Spinal cord (tissue), 10 donors: ENCODE measurements at places on chromosomes 4 and X. TPM values are rescaled to one million over a fixed set of nuclear protein-coding genes. Genes with fewer than 3 reads are reported as not detected.

The GYPA gene
- total RNA-seq, result 9.9 TPM

The FGFBP2 gene
- total RNA-seq, result 0.94 TPM

The DCAF12L2 gene
- total RNA-seq, result 5.9 TPM

The STARD8 gene
- 9.3 TPM for total RNA-seq

The KIAA1210 gene
- 0.69 TPM for total RNA-seq

The ITGB1BP2 gene
- 0.99 TPM for total RNA-seq

The NKX3-2 gene
- total RNA-seq, result 0.20 TPM

The PROM1 gene
- total RNA-seq, result 48.6 TPM

The DCHS2 gene
- 15.5 TPM for total RNA-seq

The AMBN gene
- not detected for total RNA-seq

The TMPRSS11D gene
- not detected for total RNA-seq

GRCh38 chrX:11103751-11104150 is 7.4 kb upstream of the HCCS start:
- no peaks in the 10 kb centered on the region for H3K4me1 ChIP-seq
- H3K36me3 ChIP-seq, result no peaks in the 10 kb centered on the region
- DNase-seq, result no peak
- no peak overlapping the region for H3K4me3 ChIP-seq
- H3K27me3 ChIP-seq, result no peaks in the 10 kb centered on the region
- no peak overlapping the region for H3K27ac ChIP-seq

GRCh38 chrX:106177106-106177981 is 9.2 kb downstream of the PWWP3B start:
- peaks cover 5% of the 10 kb centered on the region for H3K27me3 ChIP-seq
- H3K27ac ChIP-seq, result no peak overlapping the region
- H3K4me1 ChIP-seq, result no peaks in the 10 kb centered on the region
- peak; percentile 86 for DNase-seq
- no peaks in the 10 kb centered on the region for H3K36me3 ChIP-seq

GRCh38 chr4:10442976-10443375 is 14.2 kb downstream of the ZNF518B start:
- H3K27me3 ChIP-seq, result no peaks in the 10 kb centered on the region
- no peak for DNase-seq
- no peaks in the 10 kb centered on the region for H3K4me1 ChIP-seq
- peaks cover 22% of the 10 kb centered on the region for H3K36me3 ChIP-seq
- no peak overlapping the region for H3K4me3 ChIP-seq

DNA sequence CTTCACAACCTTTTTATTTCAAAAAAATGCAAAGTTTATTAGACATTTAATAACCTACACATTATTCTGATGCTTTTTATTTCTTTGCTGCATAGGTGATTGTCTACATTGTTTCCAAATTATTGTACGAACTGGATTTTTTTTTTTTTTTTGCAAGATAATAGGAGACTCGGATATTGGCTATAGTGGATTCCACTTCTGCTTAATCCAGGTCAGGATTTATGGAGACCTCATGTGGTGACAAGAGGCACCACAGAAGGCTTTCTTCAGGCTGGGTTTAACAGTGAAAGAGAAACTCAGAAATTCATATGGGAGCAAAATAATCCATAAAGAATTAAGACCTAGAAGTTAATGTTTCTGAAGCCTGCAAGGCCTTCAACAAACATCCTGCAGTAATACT is 2.4 kb upstream of the SLIT2 start:
- H3K4me1 ChIP-seq, result peaks cover 27% of the 10 kb centered on the region
- peak; percentile 78 for DNase-seq
- no peak overlapping the region for H3K4me3 ChIP-seq
- H3K36me3 ChIP-seq, result no peaks in the 10 kb centered on the region
- no peak overlapping the region for H3K27ac ChIP-seq

- peak overlapping the region; percentile 71 for H3K27ac ChIP-seq
- no peak for DNase-seq
- no peaks in the 10 kb centered on the region for H3K36me3 ChIP-seq
- peaks cover 8% of the 10 kb centered on the region for H3K4me1 ChIP-seq
- peak overlapping the region; percentile 39 for H3K4me3 ChIP-seq
These were observed 1.6 kb downstream of the TRPC3 start for GRCh38 chr4:121950212-121950679.

DNA sequence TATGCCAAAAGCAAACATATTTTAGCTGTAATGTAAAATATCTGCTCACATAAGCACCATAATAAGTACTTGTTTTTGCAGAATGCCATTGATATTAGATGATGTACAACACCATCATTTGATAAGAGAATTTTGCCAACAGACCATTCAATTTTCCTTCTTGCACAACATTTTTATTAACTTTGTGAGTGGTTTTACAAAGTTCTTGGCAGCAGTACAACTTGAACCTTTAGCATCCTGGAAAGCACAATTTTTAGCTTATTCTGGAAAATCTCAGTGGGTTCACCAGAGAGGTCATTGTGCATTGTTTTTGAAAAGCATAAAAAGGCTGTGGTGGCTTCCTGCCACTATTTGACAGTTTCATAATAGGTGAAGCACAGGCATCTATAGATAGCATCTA is 26.4 kb upstream of the REPS2 start:
- no peak overlapping the region for H3K27ac ChIP-seq
- H3K4me1 ChIP-seq, result no peaks in the 10 kb centered on the region
- H3K36me3 ChIP-seq, result no peaks in the 10 kb centered on the region
- H3K4me3 ChIP-seq, result no peak overlapping the region
- no peak for DNase-seq
- H3K27me3 ChIP-seq, result peaks cover 23% of the 10 kb centered on the region

DNA sequence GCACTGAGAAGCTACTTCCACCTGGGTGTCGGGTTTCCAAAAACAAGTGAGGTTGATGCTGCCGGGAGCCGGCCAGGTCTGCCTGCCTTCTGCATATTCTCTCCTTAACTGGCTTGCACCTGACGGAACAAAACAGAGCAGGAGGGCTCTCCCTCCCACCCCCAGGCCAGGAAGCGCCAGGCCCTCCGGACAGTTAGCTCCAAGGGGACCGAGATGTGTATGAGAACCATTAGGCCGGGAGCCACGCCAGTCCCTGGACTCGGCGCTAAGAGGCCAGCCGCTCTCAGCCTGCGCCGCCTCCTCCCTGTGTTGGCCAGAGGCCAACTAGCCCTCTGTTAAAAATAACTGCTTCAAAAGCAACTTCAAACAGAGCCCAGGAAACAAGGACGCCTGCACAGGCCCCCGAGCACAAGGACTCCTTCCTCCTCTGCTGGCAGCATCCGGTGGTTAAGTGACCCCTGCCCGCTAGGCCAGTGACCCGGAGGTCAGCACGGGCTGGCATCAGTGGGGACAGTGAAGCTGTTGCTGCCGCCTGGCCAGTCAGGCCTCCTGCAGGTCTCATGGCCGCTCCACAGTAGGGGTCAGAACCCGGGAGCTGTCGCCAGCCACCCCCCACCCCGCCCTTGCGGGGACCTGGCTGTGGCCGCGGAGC is 107.9 kb downstream of the ABLIM2 start:
- no peak overlapping the region for H3K4me3 ChIP-seq
- H3K27ac ChIP-seq, result peak overlapping the region; percentile 57
- peaks cover 51% of the 10 kb centered on the region for H3K4me1 ChIP-seq
- H3K27me3 ChIP-seq, result peaks cover 4% of the 10 kb centered on the region

DNA sequence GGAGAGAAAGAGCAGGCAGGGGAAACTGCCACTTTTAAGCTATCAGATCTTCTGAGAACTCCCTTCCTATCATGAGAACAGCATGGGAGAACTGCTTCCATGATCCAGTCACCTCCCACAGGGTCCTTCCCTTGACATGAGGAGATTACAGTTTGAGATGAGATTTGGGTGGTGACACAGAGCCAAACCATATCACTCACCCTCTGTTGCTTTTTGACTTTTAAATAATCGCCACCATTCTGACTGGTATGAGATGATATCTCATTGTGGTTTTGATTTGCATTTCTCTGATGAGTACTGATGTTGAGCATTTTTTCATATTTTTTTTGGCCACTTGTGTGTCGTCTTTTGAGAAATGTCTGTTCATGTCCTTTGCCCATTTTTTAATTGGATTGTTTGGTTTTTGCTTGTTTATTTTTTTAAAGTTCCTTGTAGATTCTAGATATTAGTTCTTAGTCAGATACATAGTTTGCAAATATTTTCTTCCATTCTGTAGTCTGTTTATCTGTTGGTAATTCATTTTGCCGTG is 6.5 kb upstream of the PAQR3 start:
- no peak for DNase-seq
- H3K27me3 ChIP-seq, result no peaks in the 10 kb centered on the region
- H3K4me1 ChIP-seq, result no peaks in the 10 kb centered on the region
- H3K36me3 ChIP-seq, result no peaks in the 10 kb centered on the region
- H3K4me3 ChIP-seq, result no peak overlapping the region

DNA sequence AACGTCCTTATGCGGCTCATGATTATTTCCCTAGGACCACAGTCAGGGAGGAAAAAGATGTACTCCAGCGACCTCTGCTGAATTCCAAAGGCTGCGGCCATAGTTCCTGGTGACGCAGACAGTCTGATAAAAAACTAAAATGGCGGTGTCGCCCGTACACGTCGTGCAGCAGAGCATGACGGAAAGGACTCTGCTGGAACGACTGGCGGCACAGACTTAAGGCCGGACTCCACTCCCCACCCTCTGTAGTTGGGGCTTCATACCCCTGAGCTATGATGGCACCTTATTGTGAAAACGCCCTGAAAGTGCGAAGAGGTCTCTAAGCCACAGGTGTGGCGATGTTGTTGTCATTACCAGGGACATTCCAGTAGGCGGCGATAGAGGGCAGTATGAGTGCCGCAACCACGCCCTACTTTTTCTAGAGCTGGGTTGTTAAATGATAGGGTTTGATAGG is 90.0 kb upstream of the EDA2R start:
- H3K27ac ChIP-seq, result no peak overlapping the region
- H3K4me1 ChIP-seq, result no peaks in the 10 kb centered on the region
- DNase-seq, result peak; percentile 60
- no peak overlapping the region for H3K4me3 ChIP-seq
- H3K27me3 ChIP-seq, result no peaks in the 10 kb centered on the region
- no peaks in the 10 kb centered on the region for H3K36me3 ChIP-seq

GRCh38 chrX:49972328-49972860 is 50.0 kb downstream of the CLCN5 start:
- no peak overlapping the region for H3K27ac ChIP-seq
- H3K4me3 ChIP-seq, result no peak overlapping the region
- H3K36me3 ChIP-seq, result no peaks in the 10 kb centered on the region
- no peak for DNase-seq
- H3K27me3 ChIP-seq, result no peaks in the 10 kb centered on the region
- H3K4me1 ChIP-seq, result no peaks in the 10 kb centered on the region

GRCh38 chr4:64940698-64941097 is 531.4 kb upstream of the TECRL start:
- H3K27me3 ChIP-seq, result no peaks in the 10 kb centered on the region
- H3K4me3 ChIP-seq, result no peak overlapping the region
- no peak overlapping the region for H3K27ac ChIP-seq
- H3K4me1 ChIP-seq, result no peaks in the 10 kb centered on the region

GRCh38 chr4:123485601-123486000 is 89.0 kb downstream of the SPRY1 start:
- H3K4me1 ChIP-seq, result no peaks in the 10 kb centered on the region
- H3K27me3 ChIP-seq, result no peaks in the 10 kb centered on the region
- H3K36me3 ChIP-seq, result no peaks in the 10 kb centered on the region
- H3K4me3 ChIP-seq, result no peak overlapping the region
- DNase-seq, result no peak

GRCh38 chr4:18214411-18215055 is 193.0 kb upstream of the LCORL start:
- H3K27me3 ChIP-seq, result no peaks in the 10 kb centered on the region
- H3K4me3 ChIP-seq, result no peak overlapping the region
- H3K36me3 ChIP-seq, result no peaks in the 10 kb centered on the region
- no peak for DNase-seq
- H3K4me1 ChIP-seq, result no peaks in the 10 kb centered on the region
- no peak overlapping the region for H3K27ac ChIP-seq

DNA sequence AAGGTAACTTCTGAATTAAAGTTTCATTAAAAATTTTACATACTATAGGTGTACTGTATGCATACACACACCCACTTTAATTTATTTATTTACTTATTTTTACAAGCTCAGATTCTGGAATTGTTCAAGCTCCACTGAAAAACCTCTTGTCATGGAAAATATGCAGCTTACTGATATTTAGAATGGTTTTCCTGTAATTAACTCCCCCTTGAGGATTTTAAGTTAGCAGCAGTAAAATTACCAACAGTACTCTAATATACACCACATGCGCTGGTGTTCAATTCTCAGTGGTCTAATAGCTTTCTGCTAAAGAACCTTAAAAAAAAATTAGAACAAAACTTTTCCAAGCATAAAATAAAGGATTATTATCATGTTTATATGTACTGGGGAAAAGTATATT is 12.0 kb downstream of the MAB21L2 start:
- no peaks in the 10 kb centered on the region for H3K27me3 ChIP-seq
- no peak for DNase-seq
- H3K27ac ChIP-seq, result no peak overlapping the region
- no peaks in the 10 kb centered on the region for H3K4me1 ChIP-seq
- no peaks in the 10 kb centered on the region for H3K36me3 ChIP-seq

DNA sequence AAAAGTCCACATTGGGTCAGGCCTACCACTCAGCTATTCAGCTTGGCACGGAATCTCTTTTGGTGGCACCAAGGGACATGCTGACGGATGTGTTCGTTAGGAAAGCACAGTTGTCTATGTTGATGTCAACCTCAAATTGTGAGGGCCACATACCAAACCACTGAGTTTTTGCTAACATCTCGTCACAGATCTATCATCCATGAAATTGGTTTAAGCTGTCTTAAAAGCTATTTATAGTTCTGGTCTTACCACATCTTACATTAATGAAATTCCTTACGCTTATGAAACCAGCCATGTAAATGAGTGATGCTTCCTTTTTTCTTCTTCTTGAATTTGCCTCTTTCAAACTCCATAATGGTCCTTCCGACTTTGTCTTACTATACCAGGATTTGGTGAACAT is 101.5 kb downstream of the MGST2 start:
- H3K27me3 ChIP-seq, result no peaks in the 10 kb centered on the region
- H3K27ac ChIP-seq, result no peak overlapping the region
- peaks cover 12% of the 10 kb centered on the region for H3K4me1 ChIP-seq
- DNase-seq, result no peak

- H3K27ac ChIP-seq, result peak within 1 kb of the TSS; percentile 40
- peak within 1 kb of the TSS; percentile 14 for H3K4me3 ChIP-seq
- no peaks in the 10 kb centered on the region for H3K36me3 ChIP-seq
- no peaks in the 10 kb centered on the region for H3K27me3 ChIP-seq
- H3K4me1 ChIP-seq, result no peaks in the 10 kb centered on the region
These were observed at the start of gene ALPK1 for GRCh38 chr4:112296949-112297880. Gene ALPK1, plus strand, starts transcription at chr4:112297369.

- H3K27ac ChIP-seq, result no peak overlapping the region
- no peaks in the 10 kb centered on the region for H3K36me3 ChIP-seq
- DNase-seq, result no peak
- no peaks in the 10 kb centered on the region for H3K27me3 ChIP-seq
- no peak overlapping the region for H3K4me3 ChIP-seq
These were observed 24.1 kb downstream of the PDLIM5 start for GRCh38 chr4:94475794-94476193.

- peak overlapping the region; percentile 84 for H3K27ac ChIP-seq
- H3K4me3 ChIP-seq, result peak overlapping the region; percentile 78
- no peaks in the 10 kb centered on the region for H3K27me3 ChIP-seq
- DNase-seq, result no peak
These were observed 30.1 kb upstream of the RBMX start for GRCh38 chrX:136910565-136911035.
